Activated CD4-positive, CD25-positive, alpha-beta regulatory T cell treated with anti-CD3 and anti-CD28 coated beads, Interleukin-2, amount 50 U/mL, for 16 hours (primary cell): ENCODE measurements at places on chromosomes 12 and 14.

DNA sequence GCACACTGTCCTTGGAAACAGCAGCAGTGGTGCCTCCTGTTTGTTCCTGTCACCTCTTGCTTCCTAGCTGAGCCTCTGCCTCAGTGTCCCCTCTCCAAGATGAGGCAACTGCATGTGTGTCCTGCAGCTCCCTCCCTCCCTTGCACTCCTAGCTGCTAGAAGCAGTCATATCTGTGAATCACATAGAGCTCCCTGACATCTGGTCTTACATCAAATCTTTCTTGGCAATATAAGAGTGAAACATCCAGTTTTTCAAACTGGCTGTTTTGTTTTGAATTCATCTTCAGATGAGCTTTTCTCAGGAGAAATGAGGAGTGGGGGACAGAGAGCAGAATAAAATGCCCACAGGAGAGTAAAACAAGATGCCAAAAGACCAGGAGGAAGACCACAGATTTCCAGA lies 103.7 kb downstream of the VCPKMT start:
- no peak for DNase-seq

DNA sequence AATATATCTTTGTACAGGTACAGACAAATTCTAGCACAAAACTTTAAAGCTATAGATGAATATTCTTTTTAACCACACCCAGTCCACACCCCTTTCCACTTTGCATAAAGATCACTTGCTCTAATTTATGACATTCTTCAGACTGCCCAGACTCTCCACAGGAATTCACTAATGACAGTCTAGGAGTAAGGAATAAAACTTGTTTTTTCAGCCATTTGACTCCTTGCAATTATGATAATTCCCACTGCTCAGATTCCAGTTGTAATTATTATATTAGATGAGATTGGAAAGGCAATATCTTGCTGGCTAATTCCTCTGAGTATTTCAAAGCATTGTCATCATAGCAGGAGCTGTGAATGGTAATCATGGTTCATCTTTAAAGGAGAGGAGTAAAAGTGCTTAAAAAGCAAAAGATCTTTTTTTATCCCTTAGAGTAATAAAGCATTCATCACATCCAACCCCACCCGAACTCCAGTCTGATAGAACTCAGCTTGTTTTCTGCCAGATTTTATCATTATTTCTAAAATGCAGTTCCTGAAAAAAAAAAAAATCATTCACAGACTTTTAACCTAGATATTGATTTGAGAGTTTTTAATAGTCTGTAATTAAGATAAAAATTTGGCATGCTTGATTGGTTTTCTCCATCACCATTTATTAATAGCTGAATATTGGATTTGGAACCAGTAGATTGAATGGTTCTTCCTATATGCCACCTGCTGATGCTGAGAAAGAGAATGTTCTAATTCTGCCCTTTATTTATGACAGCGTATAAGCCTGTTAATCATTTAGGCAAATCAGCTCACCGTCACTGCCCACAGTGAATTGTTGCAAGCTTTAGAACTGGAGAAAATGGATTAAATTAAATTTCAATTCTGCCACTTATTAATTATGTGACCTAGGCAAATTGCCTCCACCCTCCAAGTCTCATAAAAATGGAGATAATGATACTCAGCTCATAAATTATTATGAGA lies 93.9 kb upstream of the RASSF8 start:
- no peak for DNase-seq

- no peak for DNase-seq
Observed at GRCh38 chr14:50303744-50304471, 8.1 kb downstream of the L2HGDH start.

- DNase-seq = no peak
Observed at GRCh38 chr14:62213516-62213915, 451.3 kb downstream of the SNAPC1 start.

GRCh38 chr14:101365329-101366158 lies 195.8 kb upstream of the DIO3 start:
- DNase-seq = no peak

DNA sequence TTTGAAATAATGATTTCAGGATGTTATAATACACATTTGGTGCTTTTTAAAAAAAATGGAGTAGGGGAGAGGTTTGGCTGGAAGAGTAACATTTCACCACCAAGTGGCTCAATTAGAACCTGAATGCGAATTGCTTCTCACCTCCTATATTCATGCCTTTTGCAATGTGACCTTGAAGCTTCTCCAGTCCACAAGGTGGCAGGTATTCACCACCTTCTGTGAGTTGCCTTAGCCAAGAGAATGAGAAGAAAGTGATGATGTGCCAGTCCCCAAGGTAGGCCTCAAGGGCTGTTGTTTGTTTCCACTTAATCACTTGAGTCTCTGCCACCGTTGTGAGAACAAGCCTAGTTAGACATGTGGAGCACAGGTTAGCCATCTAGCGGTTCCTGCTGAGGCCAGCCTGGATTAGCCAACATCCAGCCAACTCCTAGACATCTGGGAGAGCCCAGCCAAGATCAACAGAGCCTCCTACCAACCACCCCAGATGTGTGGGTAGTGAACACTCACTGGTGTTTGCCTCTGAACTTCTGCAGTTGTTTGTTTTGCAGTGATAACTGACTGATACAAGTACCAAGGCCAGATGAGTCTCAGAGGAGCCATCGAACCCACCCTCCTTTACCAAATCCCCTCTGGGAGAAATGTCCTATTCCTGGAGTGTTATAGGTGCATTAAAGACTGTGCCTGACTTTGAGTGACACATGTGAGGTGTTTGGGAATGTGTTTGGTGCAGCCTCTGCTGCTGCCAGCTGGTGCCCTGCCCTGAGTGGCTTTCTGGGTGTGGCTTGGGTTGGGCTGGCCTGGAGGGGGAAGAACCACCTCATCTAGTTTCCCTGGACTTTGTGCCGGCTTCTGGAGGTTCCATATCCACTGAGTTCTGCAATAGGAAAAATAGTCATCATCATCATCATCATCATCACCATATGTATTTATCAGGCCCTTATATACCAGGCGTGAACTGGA lies 132.5 kb upstream of the RFLNA start:
- DNase-seq = no peak

DNA sequence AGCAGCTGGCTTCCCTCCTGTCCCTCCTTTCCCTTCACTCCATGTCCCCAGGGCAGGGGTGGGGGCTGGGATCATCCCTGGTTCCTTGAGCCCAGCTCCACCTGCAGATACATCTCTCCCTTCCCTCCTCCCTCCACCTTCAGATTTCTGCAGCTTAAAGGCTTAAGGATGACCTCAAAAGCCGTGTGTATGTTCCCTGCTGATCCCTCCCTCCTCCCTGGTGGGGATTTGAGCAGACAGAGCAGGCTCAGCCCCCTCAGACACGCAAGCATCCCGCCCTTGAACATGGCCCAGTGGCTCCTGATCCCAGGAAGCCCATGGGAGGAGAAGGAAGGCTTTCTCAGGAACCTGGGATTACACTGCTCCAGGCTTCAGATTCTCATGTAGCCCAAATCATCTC lies 82.9 kb upstream of the RIN3 start:
- DNase-seq = no peak
